ENCODE measurements at places on chromosomes 12 and 14. TPM values are rescaled to one million over a fixed set of nuclear protein-coding genes. Genes with fewer than 3 reads are reported as not detected.

The DPF3 gene
- polyA plus RNA-seq: 0.25 TPM

The ARF3 gene
- 31.2 TPM for polyA plus RNA-seq

The SPATA7 gene
- polyA plus RNA-seq: 4.2 TPM

The ATL1 gene
- polyA plus RNA-seq: 2.1 TPM

The KRT72 gene
- polyA plus RNA-seq: not detected

The NAP1L1 gene
- polyA plus RNA-seq: 203 TPM

The IFI27L2 gene
- polyA plus RNA-seq: 61.4 TPM

All from CD4-positive, alpha-beta memory T cell (primary cell).